SW 1271 (cell line): ENCODE measurements at places on chromosomes 5 and 9.

- no peak for DNase-seq
These were observed 161.3 kb downstream of the LPAR1 start for GRCh38 chr9:110876929-110877328.

GRCh38 chr9:68775003-68775730, 70.1 kb downstream of the PIP5K1B start:
- no peak for DNase-seq

DNA sequence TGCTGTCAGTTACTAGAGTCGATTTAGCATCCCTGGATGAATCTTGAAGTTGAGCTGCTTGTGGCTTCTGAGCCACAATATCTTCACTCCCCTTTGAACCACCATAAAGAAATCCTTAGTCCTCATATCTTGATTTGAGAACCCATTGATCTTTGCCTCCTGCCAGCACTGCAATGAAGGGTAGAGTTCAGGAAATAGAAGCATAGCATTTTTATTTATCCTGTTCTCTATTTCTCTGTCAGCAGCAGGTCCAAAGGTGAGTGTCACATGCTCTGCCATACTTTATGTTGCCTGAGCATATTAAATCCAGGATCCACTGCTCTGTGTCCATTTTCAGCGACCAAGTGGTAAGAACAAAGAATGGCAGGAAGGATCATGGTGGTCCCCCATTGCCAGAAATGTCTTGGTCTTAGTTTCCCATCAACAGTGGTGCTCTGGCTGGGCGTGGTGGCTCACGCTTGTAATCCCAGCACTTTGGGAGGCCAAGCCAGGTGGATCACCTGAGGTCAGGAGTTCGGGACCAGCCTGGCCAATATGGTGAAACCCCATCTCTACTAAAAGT, 80.2 kb upstream of the PANK3 start:
- DNase-seq, result no peak

DNA sequence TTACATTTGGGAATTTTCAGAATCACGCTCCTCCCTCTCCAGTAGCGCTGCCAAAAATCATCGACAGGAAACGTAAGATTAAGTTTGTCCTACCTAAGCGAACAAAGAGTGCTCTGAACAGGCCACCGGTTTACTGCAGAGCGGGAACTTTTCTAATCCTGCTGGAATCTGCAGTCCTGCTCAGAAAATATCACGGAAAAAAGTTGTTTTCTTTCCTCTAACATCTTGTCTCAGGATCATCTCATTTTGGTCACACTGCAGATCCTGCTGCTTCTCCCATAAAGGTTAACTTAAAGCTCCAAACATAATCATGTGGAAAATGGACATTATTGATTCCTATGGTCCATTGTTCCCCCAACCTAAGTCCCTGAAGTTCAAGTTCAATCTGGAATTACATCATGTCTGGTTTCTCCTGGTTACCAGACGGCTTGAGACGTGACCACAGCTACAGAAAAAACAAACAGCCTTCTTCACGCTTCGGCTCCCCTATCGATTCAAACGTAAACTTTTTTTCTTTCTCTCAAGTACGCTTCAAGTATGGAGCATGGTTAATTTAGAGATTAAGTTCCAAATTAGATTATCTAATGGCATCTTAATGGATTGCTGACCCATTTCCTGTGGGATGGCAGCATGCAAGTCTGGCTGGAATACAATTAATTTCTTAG, 217.6 kb downstream of the NFIB start:
- no peak for DNase-seq

DNA sequence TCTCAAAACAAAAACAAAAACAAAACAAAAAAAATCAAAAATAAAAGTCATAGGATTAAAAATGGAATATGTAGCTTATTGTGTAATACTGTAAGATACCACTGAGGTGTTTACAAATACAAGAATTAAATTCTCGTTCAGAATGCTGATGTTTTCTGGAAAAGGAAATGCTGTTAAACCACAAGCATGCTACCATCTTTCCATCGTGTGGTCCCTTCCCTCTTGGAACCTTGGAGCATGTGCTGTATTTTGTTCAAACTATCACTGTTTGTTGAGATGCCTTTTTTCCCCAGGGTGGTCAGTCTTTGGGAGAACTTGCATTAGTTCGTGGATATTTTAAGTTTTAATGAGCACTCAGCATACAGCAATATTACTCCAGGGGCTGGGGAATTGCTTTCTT, 39.7 kb downstream of the SUB1 start:
- DNase-seq, result no peak

- DNase-seq, result no peak
These were observed 84.7 kb downstream of the CSNK1A1 start for GRCh38 chr5:149466457-149466972.

DNA sequence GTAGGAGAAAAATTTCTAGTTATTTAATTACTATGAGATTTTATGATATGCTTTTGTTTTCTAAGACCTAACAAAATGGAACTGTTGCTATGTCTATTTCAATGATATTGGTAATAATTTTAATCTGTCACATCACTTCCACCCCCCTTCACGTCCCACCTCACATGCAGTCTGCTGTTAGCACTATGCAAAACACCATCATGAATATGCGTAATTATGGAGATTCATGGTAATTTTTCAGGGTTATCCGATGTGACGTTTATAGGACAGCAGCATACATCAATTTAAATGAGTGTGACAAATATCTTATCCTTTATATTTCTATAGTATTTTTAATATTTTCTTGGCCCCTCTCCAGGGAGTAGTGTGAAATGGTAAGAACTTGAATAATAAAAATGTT, 283.8 kb upstream of the TMEM161B start:
- DNase-seq, result no peak

DNA sequence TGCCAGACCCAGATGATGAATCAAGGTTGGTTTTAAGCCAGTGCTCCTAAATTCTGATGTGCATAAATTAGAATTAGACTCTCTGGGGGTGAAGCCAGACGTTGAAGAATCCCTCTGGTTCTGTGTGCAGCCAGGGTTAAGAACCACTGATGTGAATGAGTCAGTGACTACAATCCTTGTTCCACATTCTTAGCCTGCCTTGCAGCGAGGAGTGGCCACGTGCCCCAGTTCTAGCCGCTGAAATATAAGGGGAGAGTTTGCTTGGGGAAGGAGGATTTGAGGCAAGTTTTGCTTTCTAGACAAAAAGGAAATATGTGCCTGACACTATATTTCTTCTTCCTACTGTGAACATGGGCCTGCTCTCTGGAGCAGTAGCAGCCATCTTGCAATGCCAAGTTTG, 34.2 kb upstream of the MSH3 start:
- DNase-seq, result no peak
